ENCODE measurements at places on chromosomes 7 and 10. TPM values are rescaled to one million over a fixed set of nuclear protein-coding genes. Genes with fewer than 3 reads are reported as not detected.

Gene MUC3A
- not detected for total RNA-seq

DNA sequence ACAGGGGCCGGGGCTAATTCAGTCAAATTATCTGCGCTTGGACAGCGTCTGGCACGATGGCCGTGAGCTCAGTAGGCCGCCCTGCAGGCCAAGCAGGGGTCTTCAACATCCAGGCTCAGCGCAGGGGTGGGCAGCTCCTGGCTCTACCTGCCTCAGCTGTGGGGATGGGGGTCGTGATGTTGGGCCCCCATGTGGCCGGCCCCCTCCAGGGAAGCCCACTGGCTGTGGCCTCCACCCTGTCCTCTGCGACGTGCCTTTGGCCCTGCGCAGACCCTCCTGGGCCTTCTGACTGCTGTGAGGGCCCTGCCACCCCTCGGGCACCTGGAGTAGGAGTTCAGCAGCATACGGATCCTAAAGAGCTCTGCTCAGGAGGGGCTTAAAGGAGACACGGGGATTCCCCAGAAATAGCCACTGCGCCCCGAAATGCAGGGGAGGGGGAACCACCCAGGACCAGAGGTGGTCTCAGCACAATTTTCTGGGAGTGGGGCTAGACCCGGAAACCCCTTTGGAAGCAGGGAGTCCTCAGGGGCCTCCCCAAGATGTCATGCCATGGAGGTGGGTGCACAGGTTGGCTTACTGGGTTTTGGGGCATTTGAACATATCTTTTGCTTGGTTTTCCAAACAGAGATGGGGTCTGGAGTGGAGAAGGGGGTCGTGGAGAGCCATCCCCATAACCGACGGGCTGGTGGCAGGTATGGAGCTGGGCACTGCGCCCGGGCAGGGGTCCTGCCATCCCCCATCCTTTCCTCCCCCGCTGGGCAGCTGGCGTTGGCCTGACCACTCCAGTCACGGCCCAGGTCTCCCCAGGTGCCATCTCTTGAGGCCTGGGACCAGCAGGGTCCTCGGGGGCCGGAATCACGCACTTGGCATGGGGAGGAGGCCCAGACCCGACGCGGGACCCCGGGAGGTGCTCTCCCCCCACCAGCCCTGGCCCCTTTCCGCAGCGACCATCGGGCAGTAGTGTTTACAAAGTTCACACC is 4.0 kb upstream of the ADAP1 start:
- no peak overlapping the region for H3K27ac ChIP-seq
- H3K4me1 ChIP-seq: peaks cover 7% of the 10 kb centered on the region
- no peak for DNase-seq
- H3K36me3 ChIP-seq: no peaks in the 10 kb centered on the region
- H3K4me3 ChIP-seq: no peak overlapping the region

DNA sequence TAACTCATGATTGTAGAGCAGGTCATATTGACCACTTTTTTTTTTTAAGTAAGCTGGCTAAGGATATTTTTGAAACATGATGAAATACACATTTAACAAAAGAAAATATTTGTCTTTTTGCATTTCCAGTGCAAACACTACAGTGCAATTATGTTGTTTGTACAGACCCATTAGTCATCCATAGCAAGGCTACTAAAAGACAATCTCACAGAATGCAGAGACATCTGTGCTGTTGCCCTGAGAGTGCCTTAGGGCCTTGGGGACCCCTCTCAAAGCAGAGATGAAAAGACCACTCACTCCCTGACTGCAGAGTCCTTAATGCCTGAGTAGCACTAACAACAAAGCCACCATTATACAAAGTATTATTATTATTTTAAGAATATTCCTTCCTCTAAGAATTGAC is 104.5 kb downstream of the NRCAM start:
- no peak for DNase-seq
- H3K27ac ChIP-seq: peak overlapping the region; percentile 51
- H3K4me3 ChIP-seq: no peak overlapping the region
- H3K27me3 ChIP-seq: no peaks in the 10 kb centered on the region
- H3K4me1 ChIP-seq: peaks cover 37% of the 10 kb centered on the region
- peaks cover 3% of the 10 kb centered on the region for H3K36me3 ChIP-seq

- no peak overlapping the region for H3K27ac ChIP-seq
- no peak for DNase-seq
- no peak overlapping the region for H3K4me3 ChIP-seq
- no peaks in the 10 kb centered on the region for H3K27me3 ChIP-seq
These were observed 187.9 kb downstream of the PLXDC2 start for GRCh38 chr10:20004087-20004523.

Gene ASZ1
- total RNA-seq: not detected

DNA sequence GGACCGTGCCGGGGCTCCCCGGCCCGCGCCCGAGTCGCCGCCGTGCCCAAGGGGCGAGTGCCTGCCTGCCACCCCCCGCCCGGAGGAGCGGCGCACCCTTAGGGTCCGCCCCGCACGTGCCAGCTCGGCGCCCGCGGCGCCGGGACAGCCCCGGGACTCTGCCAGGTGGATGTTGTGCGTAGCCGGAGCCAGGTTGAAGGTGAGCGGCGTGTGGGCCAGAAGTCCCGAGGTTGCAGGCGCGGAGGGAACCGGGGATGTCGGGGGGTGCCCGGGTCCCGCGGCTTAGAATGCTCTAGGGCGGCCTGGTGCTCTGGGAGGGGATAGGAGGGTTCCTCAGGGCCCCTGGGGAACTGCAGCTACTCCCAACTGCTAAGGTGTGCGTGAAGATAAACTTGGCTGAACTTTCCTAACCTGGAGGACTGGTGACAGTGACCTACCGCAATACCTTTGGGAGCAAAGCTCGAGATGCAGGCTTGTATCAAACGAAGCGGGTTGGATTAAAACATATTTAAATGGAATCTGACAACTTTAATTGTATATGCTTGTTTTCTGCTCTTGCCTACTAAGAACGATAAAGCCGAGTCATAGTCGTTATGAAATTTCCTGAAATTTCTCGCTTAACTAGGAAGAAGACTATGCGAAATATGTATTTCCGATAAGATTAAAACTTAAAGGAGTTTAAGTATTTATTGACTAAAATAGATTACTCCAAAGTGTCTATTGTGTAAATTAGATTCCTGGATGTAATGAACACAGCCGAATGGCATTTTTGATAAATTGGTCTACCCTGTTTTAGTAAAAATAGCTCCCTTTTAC is at the start of gene CUX1:
TSS of gene CUX1 (plus strand) at position 156 of the 816 bp plus-strand sequence. CDS start at position 170, 14 bp downstream.
- peaks cover 40% of the 10 kb centered on the region for H3K4me1 ChIP-seq
- DNase-seq: no peak
- H3K27me3 ChIP-seq: peaks cover 9% of the 10 kb centered on the region
- peak within 1 kb of the TSS; percentile 23 for H3K27ac ChIP-seq
- peak within 1 kb of the TSS; percentile 69 for H3K4me3 ChIP-seq

Gene CELF2
- 33.8 TPM for total RNA-seq

DNA sequence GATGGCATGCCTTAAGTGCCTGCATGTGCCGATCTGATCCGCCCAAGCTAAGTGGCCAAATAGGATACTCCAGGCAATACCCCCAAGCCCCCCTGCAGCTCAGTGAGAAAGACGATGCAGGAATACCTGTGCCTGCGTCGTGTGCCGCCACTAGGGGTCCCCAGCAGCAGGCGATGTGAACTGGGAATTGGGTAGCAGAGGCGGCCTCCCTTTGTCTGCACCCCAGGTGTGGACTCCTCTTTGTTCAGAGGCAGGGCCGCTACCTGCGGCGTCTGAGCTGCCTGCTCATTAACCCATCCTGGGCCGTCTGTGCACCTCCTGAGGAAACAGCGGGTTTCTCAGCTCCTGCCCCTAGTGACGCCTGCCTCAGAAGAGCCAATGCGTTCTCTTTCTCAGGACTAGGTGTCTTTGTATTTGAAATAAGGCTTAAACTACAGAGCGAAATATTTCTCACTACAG is 4.8 kb upstream of the CHN2 start:
- no peak overlapping the region for H3K27ac ChIP-seq
- H3K27me3 ChIP-seq: peaks cover 64% of the 10 kb centered on the region
- no peaks in the 10 kb centered on the region for H3K36me3 ChIP-seq

DNA sequence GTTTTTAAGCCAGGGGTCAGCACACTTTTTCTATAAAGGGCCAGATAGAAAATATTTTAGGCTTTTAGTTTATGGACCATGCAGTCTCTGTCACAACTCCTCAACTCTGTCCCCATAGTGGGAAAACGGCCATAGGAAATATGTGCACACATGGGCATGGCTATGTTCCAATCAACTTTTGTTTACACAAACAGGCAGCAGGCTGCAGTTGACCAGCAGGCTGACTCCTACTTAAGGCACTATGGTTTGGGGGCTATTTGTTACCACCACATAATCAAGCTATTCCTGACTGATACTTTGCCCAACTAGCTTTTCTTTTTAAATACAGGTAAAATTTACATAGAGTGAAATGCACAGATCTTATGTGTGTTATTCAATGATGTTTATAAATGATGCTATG is 362.4 kb downstream of the LRMDA start:
- no peaks in the 10 kb centered on the region for H3K4me1 ChIP-seq
- H3K36me3 ChIP-seq: no peaks in the 10 kb centered on the region
- H3K4me3 ChIP-seq: no peak overlapping the region
- peaks cover 36% of the 10 kb centered on the region for H3K27me3 ChIP-seq

GRCh38 chr7:47962262-47962661 is 14.0 kb upstream of the PKD1L1 start:
- H3K4me1 ChIP-seq: no peaks in the 10 kb centered on the region
- H3K36me3 ChIP-seq: peaks cover 57% of the 10 kb centered on the region
- no peak for DNase-seq
- no peak overlapping the region for H3K27ac ChIP-seq

GRCh38 chr10:3830946-3831345 is 45.9 kb upstream of the KLF6 start:
- no peak for DNase-seq
- peak overlapping the region; percentile 96 for H3K27ac ChIP-seq
- no peaks in the 10 kb centered on the region for H3K36me3 ChIP-seq
- no peaks in the 10 kb centered on the region for H3K27me3 ChIP-seq
- no peak overlapping the region for H3K4me3 ChIP-seq
- peaks cover 45% of the 10 kb centered on the region for H3K4me1 ChIP-seq

- H3K27me3 ChIP-seq: no peaks in the 10 kb centered on the region
- no peak for DNase-seq
- H3K4me3 ChIP-seq: no peak overlapping the region
These were observed 217.8 kb downstream of the DNAJB6 start for GRCh38 chr7:157554393-157555238.

- DNase-seq: peak; percentile 19
- H3K27me3 ChIP-seq: no peaks in the 10 kb centered on the region
- H3K4me1 ChIP-seq: no peaks in the 10 kb centered on the region
- no peak overlapping the region for H3K27ac ChIP-seq
These were observed 8.2 kb downstream of the PPIF start for GRCh38 chr10:79355420-79356017.

Gene STRIP2
- total RNA-seq: 0.81 TPM

GRCh38 chr10:84423719-84424118 is 95.3 kb downstream of the CCSER2 start:
- no peaks in the 10 kb centered on the region for H3K27me3 ChIP-seq
- H3K4me1 ChIP-seq: peaks cover 35% of the 10 kb centered on the region
- peak overlapping the region; percentile 97 for H3K27ac ChIP-seq
- no peak for DNase-seq

GRCh38 chr10:12782537-12782936 is 219.0 kb downstream of the CCDC3 start:
- H3K4me1 ChIP-seq: peaks cover 3% of the 10 kb centered on the region
- no peak overlapping the region for H3K27ac ChIP-seq
- no peaks in the 10 kb centered on the region for H3K27me3 ChIP-seq
- DNase-seq: no peak
- no peak overlapping the region for H3K4me3 ChIP-seq

Measured in osteocyte (in vitro differentiated cells).